Fibroblast of skin of abdomen (primary cell): ENCODE measurements at places on chromosomes 12 and 14.

- no peak for DNase-seq
Observed at GRCh38 chr14:70741482-70741881, 67.8 kb downstream of the MAP3K9 start.

DNA sequence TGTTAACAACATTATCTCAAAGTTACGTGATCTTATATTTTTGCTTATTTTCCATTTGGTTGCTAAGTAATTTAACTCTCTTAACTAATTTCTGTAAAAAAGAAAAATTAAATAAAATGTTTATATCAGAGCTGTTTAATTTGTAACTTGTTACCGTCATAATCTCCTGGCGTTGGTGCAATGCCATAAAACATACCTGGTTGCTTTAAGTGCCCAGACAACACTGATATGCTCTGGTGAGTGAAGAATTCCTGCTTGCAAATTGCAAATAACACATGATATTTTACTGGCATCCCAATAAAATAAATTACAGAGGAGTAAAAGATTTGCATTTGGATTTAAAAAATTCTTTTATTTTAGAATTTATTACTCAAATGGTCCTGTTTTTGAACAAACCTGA is 640.1 kb upstream of the MIS18BP1 start:
- no peak for DNase-seq

- DNase-seq = no peak
Observed at GRCh38 chr12:131309700-131310099, 356.0 kb downstream of the ADGRD1 start.

GRCh38 chr12:30837595-30837994 is 82.8 kb upstream of the CAPRIN2 start:
- DNase-seq = no peak

GRCh38 chr12:88242571-88242925 is 100.4 kb downstream of the TMTC3 start:
- DNase-seq = peak; percentile 62

GRCh38 chr14:96053600-96054381 is 14.6 kb downstream of the C14orf132 start:
- DNase-seq = peak; percentile 92

DNA sequence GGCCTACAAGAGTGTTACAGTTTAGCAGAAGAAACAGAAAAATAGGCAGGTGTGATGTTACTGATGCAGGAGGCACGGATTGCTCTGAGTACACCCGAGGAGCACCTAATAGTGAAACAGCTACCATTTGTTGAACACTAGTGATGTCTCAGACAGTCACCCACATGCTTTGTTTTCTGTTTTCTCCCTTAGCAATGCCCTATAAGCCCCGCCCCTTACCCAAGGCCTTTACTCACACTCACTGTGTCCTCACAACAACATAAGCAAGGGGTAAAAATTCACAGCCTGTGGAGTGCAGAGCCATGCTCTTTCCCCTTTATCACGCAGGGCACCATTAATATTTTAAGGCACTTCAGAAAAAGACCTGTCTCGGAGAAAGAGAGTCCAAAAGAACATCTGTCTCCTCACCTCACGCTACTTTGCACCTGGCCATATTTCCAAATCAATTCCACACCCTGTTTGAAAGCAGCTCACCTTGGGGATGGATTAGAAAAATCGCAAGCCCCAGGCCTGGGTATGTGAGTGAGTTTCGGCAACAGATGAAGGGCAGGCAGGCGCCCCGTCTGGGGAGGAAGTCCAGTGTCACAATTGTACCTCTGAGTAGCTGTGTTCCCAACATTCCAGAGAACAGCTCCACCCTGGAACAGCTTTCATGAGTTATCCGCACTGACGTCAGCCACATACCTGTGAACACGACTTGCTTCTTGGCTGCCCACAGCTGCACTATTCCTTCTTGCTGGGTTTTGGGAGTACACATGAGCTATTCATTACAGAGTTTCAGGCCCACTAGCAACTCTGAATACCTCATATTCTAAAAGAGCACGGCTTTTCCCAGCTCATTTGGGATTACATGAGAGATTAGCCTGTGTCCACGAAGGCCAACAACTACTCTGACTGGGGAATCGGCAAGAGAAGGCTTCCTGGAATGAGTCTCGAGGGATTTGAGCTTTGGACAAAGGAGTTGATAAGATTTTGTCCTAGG is 26.0 kb downstream of the MAPK1IP1L start:
- peak; percentile 64 for DNase-seq

GRCh38 chr14:61152851-61153364 is 128.2 kb downstream of the TMEM30B start:
- peak; percentile 74 for DNase-seq

GRCh38 chr12:56189099-56189917 is at the start of gene SMARCC2:
Gene SMARCC2 (minus strand): TSS chr12:56189483. CDS start chr12:56189461, 22 bp downstream.
- peak; percentile 86 for DNase-seq

DNA sequence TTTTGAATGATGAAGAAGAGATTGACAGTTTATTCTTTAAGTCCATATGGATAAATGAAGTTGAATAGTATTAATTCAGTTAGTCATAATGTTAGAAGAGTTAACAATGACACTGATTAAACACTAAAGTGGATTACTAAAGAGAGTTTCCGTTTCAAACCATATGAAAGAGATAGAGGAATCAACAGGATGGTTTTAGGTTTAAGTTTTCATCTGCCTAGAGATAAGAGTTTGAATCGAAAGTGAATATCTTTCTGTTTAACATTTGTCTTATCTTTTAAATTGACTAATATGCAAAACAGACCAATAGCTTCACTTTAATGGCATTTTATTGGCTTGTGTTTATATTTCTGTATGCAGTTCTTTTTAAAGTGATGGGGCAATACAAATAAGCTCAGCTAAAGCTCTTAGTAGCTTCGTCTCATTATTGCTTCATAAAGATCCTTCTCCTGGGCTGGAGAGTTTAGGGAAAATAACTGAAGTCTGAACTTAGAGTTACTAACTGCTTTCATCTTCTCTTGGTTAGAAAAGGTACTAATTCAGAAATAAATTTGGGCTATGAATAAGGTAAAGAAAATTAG is 66.0 kb downstream of the MIPOL1 start:
- no peak for DNase-seq

DNA sequence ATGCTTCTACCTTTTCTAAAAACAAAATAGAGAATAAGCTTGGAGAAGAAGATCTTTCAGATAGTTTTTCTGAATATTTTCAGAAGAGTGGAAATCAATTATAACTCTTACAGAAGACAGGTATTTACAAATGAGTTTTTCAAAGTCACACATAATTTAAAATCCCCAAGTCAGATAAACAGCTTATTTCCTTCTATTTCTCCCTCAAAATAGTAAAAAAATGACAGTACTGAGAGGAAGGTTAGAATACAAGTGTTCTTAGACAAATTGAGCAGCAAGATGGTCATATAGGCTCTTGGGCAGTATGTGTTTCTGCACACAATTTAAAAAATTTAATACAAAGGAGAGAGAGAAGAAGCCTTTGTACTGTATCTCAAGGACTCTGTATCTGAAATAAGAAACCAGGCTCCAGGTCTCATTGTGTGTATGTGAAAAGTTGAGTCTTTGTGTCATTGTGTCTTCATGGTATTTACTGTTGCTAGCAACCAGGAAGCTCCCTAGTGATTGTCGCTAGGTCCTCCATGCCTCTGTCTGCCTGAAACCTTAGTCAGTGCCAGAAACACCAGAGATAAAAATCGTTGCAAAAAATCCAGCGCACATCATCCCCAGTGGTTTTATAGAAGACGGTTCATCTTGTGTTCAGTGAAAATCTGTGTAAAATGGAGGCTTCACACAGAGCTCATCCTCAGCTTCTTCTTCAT is 12.9 kb upstream of the TUBA1A start:
- DNase-seq = peak; percentile 53

DNA sequence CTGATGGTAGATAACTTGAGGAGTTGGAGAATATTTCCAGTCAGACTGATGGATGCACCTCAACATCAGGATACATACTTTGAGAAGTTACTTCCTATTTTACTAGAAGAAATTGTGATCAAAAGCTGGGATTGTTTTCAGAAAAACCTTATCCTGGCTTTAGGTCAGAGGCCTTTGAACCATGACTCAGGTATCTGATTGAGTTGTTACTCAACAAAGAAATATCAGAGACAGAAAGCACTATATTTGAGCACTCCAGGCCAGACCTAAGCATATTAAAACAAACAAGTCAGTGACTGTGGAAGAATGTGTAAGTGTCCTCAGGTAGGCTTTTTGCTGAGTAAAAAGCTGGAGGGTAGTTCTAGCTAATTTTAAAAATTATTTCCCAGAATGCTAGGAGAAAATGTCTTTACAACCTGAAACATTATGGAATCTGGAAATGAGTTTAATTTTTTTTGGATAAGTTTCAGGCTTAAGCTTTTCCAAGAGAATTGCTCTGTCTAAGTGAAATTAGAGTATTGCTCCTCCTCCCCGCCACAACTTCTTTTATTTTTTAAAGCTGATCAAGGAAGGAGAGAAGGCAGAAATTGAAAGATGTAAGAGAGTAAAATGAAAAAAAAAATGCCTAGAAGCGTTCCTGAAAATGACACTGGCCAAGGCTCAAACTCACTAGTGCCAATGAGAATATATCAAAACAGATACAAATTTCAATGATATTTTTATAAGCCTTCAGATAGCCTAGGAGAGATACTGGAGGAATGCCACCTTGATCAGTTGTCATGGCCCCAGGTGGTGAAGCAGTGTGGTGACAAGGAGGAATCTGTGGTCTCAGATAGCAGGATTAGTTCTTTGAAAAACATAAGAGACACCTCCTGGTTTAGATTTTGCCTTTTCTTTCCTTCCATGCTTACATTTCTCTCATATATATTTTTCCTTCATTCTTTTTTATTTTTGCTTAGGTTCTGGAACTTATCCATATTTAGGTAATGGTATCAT is 790.3 kb downstream of the TMTC2 start:
- no peak for DNase-seq

GRCh38 chr12:92149563-92149962 is 3.9 kb upstream of the BTG1 start:
- DNase-seq = no peak

DNA sequence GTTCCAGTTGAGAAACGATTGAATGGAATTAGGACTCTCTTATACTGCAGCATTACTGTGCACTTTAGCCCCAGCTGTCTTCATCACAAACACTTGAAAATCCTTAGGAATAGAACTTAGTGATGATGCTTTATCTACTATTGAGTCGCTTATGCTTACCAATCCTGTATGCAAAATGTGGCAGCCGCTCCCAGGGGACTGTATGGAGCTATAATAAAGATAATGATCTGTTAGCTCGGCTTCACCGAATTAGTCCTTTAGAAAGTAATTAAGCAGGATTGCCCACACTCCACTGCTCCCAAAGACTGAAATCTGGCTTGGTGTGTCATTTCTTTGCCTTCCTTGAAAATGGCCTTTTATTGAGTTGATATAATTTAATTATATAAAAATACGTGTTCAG is 10.6 kb downstream of the EML1 start:
- DNase-seq = no peak

DNA sequence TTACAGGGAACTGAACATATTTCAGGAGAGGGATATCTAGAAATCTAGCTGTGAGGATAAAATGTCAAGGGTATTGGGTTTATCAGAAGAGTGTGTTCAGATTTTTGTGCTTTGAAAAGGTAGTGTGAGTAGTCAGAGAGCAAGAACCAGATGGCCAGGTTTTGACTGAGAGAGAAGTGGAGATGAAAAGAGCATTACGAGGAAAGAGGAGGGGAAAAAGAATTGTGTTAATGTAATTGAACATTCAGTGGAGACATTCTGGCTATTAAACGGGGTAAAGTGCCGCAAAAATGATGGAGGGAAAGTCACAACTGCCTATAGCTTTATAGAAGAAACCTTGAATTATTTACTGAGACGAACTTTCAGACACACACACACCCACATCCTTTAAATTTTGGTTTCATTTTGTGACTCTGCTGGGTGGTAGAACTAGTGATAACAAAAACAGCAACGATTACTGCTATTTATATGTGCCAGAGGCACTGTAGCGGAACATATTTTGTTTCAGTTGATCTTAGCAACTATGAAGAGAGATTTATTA is 213.6 kb downstream of the ERC1 start:
- no peak for DNase-seq

GRCh38 chr12:52372216-52373154 is 5.2 kb upstream of the KRT85 start:
- DNase-seq = peak; percentile 82

- DNase-seq = no peak
Observed at GRCh38 chr14:56549721-56550120, 29.9 kb upstream of the TMEM260 start.

- DNase-seq = no peak
Observed at GRCh38 chr12:106601496-106601895, 18.7 kb downstream of the RFX4 start.

GRCh38 chr14:21054123-21054767 is 3.4 kb upstream of the RNASE8 start:
- no peak for DNase-seq
